Fibroblast of pulmonary artery (primary cell): ENCODE measurements at places on chromosomes 13 and 19.
A peak's percentile ranks its signal among the peaks of the same experiment; 100 is the strongest.

DNA sequence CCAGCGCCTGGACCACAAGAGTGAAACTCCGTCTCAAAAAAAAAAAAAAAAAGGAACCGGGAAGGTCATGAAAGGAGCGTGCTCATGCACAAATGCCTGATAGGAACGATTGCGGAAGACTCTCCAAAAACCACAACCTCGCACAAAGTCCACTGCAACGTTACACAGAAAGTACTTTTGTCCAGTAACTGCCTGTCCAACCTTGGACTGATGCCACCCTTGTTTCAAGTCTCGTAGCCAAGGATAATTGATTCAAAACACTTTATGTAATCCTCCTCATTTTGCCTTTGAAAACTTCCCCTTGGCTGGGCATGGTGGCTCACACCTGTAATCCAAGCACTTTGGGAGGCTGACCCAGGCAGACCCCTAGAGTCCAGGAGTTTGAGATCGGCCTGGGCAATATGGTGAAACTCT lies 13.7 kb downstream of the LGALS7 start:
- no peak for DNase-seq

DNA sequence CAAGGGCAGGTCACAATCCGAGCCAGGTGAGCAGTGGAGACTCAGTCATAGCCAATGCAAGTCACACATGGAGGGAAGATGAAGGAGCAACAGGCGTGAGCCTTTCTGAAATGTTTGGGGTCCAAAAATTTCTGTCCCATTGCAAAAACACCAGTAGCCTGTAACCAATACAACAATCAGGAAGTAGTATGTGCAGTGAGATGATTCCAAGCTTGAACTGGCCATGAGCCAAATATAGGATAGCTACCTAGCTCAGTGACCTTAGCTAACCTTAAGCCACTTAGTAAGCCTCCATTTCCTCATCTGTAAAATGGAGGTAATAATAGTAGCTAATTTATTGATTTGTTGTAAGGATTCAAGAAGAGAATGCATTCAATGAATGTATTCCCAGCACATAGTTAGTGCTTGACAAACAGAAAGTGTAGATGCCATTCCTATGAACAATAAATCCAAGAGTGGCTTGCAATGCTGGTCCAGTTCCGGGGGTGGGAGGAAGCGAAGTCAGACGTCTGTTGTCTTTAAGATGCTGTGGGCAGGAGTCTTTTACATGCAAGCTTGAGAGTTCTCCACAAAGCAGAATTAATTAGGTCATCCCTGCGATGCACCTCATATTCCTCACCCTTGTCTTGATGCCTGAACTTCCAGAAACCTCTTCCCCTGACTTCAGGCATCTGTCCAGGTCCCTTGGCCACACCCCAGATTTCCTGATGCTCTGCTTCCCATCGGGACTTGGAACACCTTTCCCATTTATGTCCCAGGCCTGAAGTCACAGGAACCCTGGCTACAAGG lies 195.7 kb upstream of the UBL3 start:
- peak; percentile 44 for DNase-seq

GRCh38 chr13:92807353-92807752 lies 419.3 kb upstream of the GPC6 start:
- DNase-seq, result peak; percentile 48

DNA sequence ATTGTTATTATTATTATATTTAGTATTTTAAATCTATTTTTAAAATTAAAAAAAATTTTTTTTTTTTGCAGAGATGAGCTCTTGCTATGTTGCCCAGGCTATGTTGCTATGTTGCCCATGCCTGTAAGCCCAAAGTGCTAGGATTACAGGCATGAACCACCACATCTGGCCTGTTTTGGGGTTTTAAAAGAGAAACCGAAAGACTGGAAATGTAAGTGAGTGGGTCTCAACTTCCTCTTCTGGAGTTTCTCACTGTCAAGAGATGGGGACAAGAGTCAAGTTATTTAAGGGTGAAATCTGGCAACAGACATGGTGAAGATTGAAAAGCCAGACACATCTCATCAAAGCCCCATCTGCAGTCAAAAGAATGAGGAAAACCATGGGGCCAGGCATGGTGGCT lies 4.2 kb upstream of the OR7G3 start:
- no peak for DNase-seq

- no peak for DNase-seq
These were observed 107.0 kb upstream of the RFC3 start for GRCh38 chr13:33710924-33711323.
